ENCODE measurements at places on chromosomes 11 and 22.

- no peak for DNase-seq
These were observed 1.6 kb upstream of the BCR start for GRCh38 chr22:23178512-23179254.

- no peak for DNase-seq
These were observed 9.2 kb upstream of the RBM14 start for GRCh38 chr11:66607126-66607834.

- DNase-seq = no peak
These were observed 52.8 kb upstream of the APOA1 start for GRCh38 chr11:116890193-116890592.

DNA sequence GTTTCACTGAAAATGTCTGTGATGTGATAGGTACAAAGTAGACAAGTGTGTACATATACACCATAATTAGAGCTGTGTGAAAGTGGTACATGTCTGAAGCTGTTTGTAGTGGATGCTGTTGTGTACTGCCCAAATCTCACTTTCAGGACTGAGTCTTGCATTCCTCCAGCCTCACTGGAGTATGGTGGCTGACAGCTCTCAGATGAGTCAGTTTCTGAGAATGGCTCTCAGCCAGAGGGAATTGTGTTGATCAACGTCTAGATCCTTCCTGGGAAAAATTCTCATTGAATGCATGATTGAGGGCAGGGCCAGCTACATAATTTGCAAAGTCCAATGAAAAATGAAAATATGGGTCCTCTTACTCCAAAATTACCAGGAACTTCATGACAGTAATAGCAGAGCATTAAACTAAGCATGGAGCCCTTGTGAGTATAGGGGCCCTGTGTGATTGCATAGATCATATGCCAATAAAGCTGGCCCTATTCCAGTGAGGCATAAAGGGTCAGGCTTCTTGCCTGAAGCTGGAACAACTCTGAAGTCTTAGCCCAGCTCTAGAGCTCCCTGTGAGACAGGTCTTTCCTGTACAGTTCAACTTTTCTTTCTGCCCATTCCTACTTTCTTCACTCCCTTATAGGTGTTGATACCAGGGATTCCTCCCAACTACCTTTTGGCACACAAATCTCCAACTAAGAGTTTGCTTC is 10.8 kb upstream of the CYP2R1 start:
- no peak for DNase-seq

DNA sequence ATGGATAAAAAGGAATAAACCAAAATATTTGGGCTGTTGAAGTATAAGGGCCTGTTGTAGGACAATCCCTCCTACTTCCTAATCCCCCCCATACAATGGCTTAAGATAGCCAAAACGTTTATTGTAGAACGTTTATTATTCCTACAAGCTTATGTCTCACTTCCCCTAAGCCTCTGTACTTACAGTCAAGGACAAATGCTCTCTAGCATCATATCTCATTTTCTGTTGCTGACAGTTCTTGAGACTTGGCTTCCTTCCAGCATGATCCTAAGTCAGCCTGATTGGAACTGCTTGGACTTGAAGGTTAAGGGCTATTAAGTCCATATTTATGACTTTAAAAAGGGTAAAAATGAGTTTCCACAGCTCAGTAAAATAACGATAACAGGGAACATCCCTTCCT is 8.8 kb downstream of the MISFA start:
- DNase-seq = no peak

- DNase-seq = no peak
These were observed 6.0 kb upstream of the CDKN1C start for GRCh38 chr11:2891326-2892214.

DNA sequence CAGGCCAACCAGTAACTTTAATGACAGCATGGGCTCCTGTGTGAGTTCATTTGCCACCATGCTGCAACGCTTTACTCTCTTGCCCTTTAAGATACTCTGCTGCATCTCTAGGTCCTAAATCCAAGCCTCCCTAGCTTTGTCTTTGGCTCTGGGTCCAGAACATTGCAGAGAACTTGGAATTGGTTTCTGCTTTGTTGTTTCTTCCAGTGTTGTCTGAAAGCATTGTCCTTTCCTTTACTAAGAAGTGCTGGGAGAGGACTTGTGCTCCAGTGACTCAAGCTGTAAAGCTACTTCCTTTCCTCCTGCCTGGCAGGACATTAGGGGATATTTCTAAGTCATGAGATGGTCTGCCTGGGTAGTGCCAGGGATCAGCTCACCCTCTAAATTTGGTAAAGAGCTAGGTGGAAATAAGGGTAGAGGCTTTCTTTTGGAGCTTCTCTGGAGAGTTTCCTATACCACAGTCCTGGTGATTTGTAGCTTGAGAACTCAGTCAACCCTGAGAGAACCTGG is 202.5 kb upstream of the CADM1 start:
- no peak for DNase-seq

DNA sequence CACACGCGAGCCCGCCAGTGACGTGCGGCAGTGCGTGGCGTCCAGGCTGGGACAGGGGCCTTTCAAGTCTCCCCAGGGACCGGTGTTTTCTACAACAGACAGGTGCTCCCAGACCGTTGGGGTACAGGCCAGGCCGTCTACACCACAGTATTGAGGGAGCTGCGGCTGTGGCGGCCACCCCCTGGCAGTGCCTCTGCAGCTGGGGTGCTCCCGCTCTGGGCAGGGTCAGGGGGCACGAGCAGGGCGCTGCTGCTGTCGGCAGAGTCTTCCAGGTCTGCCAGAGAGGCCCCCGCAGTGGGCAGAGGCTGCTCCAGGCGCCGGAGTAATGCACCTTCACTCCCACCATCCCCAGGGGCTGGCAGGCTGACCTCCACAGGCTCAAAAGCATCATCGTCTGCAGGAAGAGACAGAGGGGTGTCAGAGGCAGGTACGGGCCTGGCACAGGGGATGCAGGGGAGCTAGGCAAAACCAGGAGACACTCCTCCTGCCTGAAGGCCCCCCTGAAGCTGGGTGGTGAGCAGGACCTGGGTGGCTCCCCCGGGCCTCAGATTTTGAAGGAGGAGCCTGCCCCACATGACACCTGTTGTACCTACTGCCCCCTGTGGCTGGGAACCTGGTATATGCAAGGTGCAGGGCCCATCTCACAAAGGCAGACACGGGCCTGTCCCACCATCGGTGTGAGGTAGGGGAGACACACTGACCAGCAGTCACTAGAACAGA is 83.3 kb downstream of the DGCR2 start:
- DNase-seq = no peak

DNA sequence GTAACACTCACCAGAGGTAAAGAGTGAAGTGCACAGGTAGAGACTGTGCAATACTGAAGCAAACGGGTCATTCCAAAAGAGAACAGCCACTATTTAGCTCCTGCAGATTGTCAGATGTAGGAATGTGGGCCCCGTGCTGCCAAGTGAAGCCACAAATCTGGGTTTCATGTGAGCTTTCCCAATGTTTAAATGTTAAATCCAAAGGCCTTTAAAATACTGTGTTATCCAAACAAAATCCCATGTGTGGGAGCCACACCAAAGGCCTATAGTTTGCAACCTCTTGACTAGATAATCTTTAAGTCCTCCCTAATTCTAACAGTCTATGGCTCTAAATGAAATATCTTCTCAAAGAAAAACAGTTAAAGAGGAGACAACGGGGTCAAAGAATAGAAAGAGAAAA is 43.3 kb downstream of the RBFOX2 start:
- DNase-seq = no peak

DNA sequence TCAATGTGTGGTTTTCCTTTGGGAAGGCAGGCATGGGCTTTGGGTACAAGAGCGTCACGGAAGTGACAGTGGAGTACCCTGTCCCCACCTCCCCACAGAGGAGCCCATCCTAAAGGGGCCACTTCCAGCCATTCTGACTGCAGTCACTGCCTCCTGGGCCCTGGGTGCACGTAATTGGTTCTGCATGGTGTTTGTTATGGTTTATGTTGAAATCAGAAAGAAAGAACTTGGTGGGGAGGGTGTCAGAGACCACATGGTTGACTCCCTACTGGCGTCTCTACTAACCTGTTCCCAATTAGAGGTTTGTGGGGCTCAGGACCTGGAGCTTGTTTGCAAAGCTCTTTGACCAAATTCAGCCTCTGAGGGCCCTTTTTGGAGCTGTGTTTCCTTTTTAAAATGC is 40.8 kb downstream of the RIBC2 start:
- no peak for DNase-seq

DNA sequence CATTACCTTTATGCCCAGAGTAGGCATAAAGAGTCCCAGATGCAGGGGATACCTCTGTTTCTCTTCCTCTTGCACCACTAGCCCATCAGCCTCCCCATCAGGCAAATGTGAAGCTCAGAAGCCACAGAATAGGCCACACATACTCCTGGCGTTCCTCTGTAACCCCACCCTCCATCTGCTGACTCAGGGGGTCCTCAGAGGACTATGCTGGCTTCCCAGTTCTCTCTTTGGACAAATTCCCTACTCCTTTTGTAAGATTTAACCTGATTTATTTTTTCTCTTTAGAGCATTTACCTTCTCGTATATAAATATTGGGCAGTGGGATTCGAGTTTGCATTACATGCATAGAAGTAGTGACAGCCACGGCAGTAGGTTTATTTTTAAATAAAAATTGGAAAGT is 262.3 kb upstream of the CADM1 start:
- DNase-seq = no peak

- no peak for DNase-seq
These were observed 44.6 kb downstream of the MRE11 start for GRCh38 chr11:94449029-94449428.

GRCh38 chr11:61564936-61565696 is 15.8 kb downstream of the SYT7 start:
- no peak for DNase-seq

DNA sequence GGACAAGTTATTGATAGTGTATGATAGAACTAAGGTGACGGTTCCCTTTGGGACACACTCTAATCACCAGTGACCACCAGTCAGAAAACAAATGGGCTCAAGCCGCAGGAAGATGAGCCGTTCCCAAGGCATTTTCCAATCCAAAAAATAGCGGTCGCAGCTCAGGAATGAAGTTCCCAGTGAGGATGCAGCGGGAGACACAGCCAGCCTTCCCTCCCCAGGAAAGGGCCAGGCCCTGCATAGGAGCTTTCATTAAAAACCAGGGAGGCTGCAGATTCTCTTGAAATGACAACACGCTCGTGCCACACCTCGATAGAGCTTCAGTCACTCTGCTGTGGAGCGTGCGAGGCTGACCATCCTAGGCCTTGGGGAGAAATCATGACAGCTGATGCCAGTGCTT is 65.8 kb upstream of the WNT7B start:
- no peak for DNase-seq

DNA sequence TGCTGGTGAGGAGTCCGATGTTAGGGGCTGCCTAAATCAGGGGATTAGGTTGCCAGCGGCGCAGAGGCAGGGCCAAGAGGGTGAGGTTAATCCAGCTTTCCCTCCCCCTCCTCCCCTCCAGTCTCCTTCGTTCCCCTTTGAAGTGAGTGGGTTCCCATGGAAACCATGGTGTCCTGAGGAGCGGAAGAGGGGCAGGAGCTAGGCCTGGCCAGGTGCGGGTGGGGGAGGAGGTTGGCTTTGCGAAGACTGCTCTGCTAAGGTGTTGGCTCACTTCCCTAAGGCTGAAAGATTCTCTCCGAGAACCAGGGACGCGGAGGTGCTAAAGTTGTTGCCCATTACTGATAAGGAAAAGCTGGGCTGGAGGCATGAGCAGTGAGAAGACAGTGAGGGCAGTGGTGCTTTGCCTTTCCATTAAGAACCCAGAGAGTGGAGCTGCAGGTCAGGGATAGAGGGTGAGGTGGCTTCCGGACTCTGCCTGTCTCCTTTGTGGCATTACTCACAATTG is 124.6 kb downstream of the FEZ1 start:
- no peak for DNase-seq

- DNase-seq = peak; percentile 54
These were observed 37.7 kb upstream of the GNB1L start for GRCh38 chr22:19892257-19892879.

DNA sequence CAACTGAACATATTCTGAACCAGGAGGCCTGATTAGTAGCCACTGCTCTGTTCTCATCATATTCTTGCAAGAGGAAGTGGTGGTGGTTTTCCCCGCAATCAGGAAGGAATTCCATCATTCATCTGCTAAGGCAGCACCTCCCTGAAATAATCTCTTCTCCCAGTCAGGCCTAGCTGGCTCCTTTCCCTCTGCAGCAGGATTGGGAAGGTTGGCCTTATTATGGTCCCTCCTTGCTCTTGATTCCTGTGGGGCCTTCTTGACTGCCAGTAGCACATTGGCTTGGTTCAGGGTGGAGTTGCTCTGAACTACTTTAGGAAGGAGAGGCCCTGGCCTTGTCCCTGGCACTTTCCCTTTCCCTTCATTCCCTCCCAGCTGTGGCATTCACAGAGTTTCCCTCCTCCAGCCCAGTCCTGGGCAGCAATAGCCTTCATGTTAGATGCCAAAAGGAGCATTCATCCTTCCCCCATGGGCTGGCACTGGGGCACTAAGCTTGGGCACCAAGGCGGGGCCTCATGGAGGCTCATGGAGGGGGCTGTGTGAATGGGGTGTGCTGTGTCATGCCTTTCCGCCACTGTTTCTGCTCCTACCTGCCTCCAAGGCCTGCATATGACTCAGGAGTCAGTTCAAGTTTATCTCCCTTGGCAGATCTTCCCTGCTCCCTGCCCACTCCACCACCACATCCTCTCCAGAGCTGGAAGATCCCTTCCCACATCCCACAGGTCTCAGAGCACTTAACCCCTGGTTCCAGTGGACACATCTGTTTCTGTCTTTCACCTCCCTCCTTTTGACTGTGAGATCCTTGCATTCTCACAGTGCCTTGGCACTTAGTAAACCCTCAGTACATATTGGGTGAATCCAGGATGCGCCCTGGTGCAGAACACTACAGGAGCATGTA is 27.6 kb upstream of the CD44 start:
- no peak for DNase-seq

GRCh38 chr11:11722246-11722645 is 100.4 kb upstream of the GALNT18 start:
- no peak for DNase-seq

DNA sequence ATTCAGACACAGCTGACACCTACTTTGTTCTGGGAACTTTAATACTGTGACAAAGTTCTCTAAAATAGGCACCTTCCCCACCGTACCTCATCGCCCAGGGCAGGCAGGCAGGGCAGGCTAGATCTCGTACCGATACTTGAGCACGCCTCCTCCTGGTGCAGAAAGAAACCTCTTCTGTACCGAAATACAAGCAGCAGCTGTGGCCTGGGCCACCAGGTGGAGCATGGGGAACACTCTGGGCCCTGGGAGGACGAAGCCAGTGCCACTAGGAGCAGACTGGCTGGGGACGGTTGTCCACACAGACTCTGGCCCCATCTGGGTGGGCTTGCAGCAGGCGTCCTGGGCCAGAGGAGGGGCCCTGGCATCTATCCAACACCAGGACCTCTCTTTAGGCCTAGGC is 12.8 kb downstream of the PMM1 start:
- no peak for DNase-seq

DNA sequence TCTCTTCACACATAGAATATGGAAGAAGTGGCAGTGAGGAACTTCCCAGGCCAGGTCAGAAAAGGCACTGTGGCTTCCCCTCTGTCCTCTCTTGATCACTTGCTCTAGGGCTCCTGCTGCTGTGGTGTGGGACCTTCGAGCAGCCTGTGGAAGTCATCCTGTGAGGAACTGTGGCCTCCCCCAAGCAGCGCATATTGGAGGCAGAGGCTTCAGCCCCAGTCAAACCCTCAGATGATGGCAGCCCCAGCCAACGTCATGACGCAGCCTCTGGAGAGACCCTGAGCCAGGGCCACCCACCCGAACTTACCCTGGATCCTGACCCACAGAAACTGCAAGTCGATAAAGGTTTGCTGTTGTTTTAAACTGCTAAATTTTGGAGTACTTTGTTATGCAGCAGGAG is 444.9 kb downstream of the TBC1D22A start:
- no peak for DNase-seq

- DNase-seq = peak; percentile 48
These were observed 141.1 kb upstream of the NARS2 start for GRCh38 chr11:78715639-78716311.

- no peak for DNase-seq
These were observed 1131.2 kb downstream of the FAM181B start for GRCh38 chr11:81602508-81602907.
